ENCODE measurements at places on chromosomes 5 and 9.

DNA sequence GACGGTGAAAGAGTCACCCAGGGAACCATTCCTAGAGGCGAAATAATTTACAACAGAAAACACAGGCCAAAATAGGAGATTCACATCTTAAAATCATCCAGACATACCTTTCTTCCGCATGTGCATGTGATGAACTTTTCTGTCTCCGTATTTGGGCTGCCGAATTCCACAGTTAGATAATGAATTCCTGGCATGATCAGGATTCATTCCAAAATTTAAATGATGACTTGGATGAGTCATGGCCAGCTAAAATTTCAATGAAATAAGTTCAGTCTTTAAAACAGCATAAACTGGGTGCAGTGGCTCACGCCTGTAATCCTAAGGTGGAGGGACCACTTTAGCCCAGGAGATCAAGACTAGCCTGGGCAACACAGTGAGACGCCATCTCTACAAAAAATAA is 82.7 kb downstream of the DROSHA start:
- no peak for DNase-seq

DNA sequence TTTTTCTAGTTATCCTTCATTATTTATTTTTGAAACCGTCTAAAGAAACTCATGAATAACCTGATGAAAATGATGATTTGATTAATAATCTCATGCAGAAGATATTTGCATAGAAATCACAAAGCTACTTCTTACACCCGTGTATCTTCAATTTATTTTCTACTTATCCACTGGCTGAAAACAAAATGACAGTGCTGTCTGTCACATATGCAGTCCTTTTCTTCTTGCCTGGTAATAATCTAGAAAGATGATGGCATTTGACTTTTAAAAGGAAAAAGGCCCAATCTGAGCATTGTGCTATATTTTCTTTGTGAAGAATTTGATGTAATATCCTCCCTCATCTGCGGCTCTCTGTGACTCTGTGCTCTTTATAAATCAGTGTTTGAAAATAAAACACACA is 253.3 kb downstream of the PRR16 start:
- no peak for DNase-seq

- no peak for DNase-seq
These were observed 413.6 kb upstream of the TNC start for GRCh38 chr9:115531410-115532125.

DNA sequence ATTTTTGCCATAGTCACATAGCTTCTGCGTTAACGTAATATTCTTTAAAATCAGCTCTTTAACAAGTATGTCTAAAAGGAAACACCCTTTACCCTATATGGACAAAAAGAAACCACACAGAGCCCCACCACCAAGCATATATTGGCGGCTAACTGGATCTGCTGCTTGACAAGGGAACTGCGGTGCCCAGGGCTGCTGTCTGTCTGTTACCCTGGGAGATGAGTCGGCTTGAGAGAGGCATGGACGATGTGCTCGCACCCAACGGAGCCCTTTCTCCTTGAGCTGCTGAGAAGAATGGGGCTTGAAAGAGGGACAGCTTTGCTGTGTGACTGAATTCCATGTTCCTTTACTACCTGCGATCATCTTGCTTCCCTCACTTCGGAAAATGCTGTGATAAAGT is 158.6 kb upstream of the SHB start:
- DNase-seq: no peak

- no peak for DNase-seq
These were observed 17.9 kb downstream of the MRPS27 start for GRCh38 chr5:72302171-72302570.

DNA sequence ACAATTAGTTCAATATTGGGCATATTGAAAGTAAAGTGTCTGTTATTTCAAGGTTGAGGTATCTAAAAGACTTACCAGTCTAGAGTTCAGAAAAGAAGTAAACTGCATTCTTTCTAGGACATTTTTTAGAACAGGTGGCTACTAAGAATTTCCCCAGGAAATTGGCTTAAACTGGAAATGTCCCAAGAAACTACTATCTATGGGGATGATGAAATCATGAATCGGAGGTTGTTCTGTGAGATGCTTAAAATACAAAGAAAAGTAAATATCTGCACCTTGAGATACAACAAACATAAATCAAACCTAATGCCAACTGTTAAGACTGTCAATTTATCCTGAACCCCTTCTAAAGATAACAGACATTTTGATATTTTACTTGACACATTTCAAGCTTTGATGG is 226.5 kb upstream of the NREP start:
- DNase-seq: no peak

DNA sequence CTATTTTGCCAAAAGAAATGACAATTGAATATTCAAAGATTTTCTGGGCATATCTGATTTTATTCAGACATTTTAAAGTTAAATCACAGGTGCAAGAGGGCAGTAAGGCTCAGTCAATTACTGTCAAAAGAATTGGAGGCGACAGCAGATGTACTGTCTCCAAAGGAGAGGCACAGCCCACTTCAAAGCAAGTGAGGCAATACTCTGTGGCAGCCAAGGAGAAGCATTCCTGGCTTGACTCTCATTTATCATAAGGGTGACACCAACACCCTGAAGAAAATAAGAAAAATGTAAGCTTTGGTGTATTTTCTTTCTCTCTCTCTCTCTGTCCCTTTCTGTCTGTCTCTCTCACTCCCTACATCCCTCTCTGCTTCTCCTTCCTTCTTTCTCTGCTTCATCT is 93.3 kb downstream of the SVEP1 start:
- DNase-seq: no peak

- no peak for DNase-seq
These were observed 73.6 kb upstream of the GRHPR start for GRCh38 chr9:37348917-37349316.

DNA sequence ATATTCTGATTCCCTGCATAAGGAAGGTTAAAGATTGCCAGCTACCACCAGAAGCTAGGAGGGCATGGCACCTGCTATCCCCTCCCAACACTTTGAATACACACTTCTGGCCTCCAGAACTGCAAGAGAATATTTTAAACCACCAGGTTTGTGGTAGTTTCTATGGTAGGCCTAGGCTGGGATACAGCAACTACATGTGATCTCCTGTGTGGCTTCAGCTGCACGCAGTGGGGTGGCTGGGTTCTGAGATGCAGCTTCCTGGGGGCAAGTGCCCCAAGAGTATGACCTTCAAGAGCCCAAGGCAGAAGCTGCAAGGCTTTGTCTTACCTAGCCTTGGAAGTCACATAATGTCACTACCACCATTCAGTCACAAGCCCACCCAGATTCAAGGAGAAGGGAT is 39.6 kb downstream of the GCNT4 start:
- no peak for DNase-seq

DNA sequence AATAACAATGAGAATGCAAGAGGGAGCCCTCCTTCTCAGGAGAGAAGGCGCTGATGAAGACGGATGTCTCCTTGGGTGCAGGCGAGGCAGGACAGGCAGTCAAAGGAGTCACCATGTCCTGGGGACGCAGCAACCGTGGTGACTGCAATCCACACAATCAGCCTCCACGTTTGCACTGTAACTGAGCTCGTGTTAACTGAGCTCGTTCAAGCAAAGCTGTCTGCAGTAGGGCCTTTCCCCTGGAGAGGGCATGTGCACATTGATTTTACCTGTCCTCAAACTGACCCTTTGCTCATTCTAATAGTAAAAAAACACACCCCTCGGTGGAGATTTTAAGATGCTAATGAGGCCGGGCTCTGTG is 2.8 kb downstream of the SARDH start:
- DNase-seq: no peak

- no peak for DNase-seq
These were observed 46.8 kb upstream of the ATG10 start for GRCh38 chr5:81925009-81925408.

- DNase-seq: no peak
These were observed 219.0 kb downstream of the ZNF608 start for GRCh38 chr5:124527220-124527991.

Measured in T-helper 17 cell (primary cell).